ENCODE measurements at places on chromosomes 7 and 10.

DNA sequence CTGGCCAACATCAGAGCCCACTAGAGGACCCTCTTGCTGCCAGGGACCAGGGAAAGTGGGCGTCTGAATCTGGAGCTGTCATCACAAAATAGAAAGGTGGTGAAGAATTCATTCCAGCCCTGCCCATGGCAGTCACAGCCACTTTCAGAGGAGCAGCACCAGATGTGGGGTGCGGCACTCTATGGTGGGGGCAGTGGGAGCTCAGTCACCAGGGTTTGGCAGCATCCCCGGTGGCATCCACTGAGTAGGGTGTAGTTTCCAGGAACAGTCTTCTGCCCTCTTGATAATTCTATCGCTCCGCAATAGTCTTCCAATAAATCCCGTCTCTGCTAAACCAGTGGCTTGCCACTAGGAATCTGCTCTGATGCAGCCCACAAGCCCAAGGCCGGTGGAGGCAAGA is 108.5 kb upstream of the TCF7L2 start:
- no peak for DNase-seq

DNA sequence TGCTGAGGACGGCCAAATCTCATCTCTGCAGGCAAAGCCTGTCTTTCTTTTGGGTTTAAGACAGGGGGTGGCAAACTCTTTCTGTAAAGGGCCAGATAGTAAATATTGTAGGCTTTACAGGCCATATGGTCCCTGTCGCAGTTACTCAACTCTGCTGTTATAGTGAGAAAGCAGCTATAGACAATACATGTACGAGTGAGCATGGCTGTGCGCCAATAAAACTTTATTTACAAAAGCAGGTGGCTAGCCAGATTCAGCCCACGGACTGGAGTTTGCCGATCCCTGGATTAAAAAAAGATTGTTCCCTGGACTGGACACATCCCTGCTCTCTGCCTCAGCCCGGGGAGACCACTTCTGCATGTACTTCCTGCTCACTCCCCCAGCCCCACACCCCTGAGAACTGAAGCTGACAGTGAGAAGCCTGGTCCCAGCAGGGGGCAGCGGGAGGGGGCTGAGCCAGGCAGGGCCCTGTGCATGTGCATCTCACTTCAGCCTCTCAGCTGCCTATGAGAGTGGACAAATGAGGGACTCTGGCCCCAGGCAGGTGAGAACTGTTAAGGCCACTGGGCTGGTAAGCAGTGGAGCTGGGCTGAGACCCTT is 392.4 kb downstream of the PLXNA4 start:
- no peak for DNase-seq

GRCh38 chr7:112869111-112869774 is 79.0 kb upstream of the TMEM168 start:
- DNase-seq: no peak

- DNase-seq: no peak
Measured at GRCh38 chr10:102608487-102608886, 35.8 kb upstream of the TRIM8 start.

GRCh38 chr10:24415455-24416125 is 206.7 kb downstream of the KIAA1217 start:
- no peak for DNase-seq

DNA sequence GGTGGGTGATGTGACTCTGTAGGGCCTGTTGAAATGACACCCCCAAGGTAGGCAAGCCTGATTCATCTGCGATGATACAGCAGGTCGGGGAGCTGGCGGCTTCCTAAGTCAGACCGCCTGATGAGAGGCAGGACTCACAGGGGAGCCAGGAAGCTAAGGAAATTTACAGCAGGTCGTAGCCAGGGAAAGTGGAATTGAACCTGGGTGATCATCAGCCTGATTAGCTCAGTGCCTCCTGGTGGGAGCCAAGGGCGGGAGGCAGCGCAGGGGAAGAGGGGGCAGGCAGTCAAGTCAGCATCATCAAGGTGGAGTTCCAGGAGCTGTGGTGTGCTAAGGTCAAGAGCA is 18.5 kb upstream of the TRIM56 start:
- DNase-seq: no peak

DNA sequence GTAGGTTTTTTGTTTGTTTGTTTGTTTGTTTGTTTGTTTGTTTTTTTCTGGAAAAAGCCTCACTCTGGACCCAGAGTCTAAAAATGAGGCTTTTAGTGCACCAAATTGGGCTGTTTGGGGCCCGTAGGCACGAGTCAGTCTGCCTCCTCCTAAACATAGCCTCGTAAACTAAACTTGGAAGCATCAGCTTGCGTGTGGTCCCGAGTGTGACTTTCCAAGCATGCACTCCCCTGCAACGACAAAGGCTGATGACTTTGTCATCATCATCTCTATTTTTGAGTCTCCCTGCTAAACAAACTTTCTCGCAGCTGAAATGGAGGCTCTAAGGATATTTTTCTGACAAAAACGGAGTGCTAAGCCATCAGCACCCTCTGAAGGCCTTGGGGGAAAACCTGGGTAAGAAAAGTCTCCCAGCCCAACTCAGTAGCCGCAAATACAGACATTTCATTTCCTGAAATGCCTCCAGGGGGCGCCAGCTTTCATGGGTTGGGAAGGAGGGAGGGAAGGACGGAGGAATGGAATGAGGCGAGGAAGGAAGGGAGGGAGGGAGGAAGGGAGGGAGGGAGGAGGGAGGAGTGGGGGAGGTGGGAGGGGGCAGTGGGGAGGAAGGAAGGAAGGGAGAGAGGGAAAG is 245.9 kb downstream of the KCNMA1 start:
- DNase-seq: no peak

GRCh38 chr10:34647875-34648865 is 166.9 kb downstream of the PARD3 start:
- DNase-seq: no peak

DNA sequence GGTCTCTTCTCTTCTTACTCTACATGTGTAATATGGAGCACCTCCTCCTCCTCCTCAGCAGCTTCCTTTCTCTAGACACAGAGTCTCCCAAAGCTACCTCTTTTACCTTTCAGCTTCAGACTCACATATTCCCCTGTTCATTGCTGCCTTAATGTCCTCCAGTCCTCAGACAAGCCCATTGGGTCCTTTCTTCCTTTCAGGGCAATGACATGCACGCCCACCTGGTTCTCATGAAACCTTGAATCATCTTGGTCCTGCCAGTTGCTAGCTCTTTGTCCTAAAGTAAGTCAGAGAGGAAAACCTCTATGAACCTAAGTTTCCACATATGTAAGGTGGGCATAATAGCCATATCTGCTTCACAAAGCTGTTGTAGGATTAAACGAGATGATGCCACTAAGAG is 227.0 kb downstream of the RPS24 start:
- no peak for DNase-seq

- no peak for DNase-seq
Measured at GRCh38 chr7:2301511-2301863, 12.8 kb downstream of the SNX8 start.

DNA sequence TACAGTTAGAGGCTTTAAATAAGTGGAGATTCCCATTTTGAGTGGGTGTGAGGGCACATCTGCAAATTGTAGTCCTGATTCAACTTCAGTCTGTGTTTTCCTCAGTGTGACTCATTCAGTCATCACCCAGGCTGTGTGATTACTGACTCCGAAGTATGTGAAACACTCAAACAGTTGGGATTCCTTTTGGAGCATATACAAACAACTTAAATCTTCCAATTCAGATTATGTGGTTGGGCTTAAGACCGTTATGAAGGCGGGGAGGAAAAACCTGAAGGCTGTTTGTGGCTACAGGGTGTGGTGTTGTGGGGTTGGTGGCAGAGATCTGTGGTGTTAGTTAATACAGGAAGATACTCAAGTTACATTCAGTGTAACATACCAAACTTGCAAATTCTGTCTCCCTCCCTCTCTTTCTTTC is 259.7 kb upstream of the FERD3L start:
- DNase-seq: no peak

DNA sequence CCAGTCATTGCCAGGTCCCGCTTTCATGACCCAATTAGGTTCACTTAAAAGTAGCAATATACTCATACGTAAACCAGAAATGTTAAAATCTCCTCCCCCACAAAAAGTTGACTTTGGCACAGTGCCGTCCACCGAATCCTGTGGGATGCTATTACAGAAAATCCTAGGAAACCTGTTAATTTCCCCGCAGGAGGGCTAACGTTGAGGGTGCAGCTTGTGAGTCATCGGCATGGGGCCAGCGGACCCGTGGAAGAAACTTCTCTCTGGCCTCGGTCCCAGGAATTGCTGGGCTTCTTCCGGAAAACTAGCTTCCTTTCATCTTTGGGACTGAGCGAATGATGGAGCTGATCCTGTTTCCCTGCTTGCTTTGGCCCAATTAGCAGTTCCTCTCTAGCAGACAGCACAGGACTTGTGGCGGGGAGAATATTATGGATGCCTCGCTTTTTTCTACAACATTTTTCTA is 13.5 kb downstream of the CRYGN start:
- no peak for DNase-seq

- no peak for DNase-seq
Measured at GRCh38 chr7:22842383-22842941, 19.8 kb upstream of the TOMM7 start.

- no peak for DNase-seq
Measured at GRCh38 chr10:28282336-28282735, 20.5 kb downstream of the MPP7 start.

Measured in stimulated activated CD8-positive, alpha-beta memory T cell treated with anti-CD3 and anti-CD28 coated beads, Interleukin-7, amount 100 ng/mL, for 1 hour (primary cell).